ENCODE measurements at places on chromosomes 12 and 14.

DNA sequence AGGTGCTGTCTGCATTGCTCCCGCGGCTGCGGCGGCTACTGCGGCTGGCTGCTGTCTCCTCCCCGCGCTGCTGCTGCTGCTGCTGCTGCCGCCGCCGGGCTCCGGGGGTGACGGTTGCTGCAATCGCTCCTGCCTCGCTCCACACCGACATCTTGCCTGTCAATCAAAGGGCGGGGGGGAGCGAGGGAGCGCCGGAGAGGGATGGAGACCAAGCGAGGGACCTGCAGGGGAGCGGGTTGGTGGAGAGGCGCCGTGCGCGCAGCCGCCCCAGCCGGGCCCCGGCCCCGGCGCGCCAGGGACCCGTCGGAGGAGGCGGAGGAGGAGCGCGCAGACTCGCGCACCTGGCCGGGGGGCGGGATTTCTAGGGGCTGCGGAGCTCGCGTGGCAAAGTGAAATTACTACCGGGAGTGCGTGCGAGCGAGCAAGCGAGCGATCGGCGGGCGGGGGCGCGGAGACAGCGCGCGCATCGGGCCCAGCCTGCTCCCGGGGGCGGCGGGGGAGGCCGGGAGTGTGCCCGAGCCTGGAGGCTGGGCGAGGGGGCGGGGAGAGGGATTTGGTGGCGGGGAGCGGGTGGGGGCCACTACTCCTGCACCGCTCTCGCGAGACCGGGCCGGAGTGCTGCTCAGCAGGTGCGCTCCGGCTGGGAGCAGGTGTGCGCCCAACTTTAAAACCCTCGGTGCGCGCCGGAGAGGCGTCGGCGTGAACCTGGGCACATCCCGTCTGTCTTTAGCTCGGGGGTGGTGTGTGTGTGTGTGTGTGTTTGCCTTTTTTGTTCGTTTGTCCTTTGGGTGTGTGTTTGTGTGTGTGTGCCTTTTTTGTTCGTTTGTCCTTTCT, at the start of gene KSR2:
Gene KSR2, minus strand, starts transcription at position 165 of the 834 bp plus-strand sequence. CDS start 735 bp downstream, outside the sequence.
- no peak for DNase-seq

DNA sequence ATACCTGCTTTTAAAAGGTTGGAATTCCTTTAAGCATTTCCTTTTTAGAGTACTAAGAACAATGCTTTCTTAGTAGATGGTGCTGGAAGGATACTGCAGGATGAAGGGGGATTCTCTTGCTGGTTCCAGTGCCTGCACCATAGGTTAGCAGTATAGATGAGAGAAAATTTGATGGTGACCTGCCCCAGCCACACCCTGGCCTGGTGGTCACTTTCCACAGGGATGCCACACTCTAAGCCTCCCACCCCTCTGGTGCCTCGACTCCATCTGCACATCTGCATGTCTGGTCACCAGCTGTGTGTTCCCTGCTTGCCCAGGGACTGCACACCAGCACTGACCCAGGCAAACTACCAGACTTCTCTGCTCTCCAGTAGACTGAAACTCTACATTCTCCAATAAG, 19.1 kb downstream of the SLC2A3 start:
- no peak for DNase-seq

DNA sequence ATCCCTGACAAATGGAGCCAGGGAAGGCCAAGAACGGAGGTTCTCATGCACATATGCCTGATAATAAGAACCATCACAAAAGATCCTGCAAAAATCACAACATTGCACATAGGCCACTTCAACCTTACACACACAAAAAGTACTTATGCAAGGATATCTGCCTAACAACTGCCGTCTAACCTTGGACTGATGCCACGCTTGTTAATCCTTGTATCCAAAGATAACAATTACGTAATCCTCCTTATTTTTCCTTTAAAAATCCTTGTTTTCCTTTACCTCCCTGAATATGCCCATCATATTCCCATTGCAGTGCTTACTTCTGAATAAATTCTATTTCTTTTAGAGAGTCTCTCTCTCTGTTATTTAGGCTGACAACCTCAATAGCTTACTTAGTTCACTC, 59.5 kb downstream of the TMEM116 start:
- DNase-seq: no peak

DNA sequence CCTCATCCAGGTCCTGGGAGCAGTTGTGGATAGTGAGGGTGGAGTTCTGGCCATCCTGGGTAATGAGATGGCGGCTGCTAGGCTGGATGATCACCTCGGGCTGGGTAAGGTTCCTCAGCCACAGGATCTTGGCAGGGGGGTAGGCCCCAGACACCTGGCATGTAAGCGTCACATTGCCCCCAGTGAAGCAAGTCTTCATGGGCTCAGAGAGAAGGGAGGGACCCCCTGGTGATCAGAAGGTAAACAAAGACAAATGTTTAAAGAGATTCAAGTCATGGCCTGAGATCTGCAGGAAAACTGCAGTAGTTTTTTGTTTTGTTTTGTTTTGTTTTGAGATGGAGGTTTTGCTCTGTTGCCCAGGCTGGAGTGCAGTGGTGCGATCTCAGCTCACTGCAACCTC, 12.8 kb upstream of the WSB2 start:
- DNase-seq: no peak

- no peak for DNase-seq
Measured at GRCh38 chr12:132812631-132813305, 15.9 kb downstream of the GOLGA3 start.

DNA sequence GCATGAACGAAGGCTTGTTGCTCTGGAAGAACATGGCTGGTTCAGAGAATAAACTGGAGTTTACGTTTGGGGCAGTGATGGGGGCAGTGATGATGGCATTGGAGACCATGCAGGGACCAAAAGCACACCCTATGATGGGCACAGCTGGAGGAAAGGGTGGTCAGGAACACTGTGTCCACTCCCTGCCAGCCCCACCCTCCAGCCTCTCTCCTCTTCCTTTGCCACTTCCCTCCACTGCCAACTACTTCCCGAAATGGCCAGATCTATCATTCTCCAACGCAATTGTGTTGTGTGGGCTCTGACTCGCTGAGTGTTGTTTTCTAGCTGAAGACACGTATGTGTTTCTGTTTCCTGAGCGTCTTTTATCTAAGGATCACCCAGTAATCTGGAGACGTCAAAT, 39.3 kb upstream of the GSG1 start:
- DNase-seq: no peak

DNA sequence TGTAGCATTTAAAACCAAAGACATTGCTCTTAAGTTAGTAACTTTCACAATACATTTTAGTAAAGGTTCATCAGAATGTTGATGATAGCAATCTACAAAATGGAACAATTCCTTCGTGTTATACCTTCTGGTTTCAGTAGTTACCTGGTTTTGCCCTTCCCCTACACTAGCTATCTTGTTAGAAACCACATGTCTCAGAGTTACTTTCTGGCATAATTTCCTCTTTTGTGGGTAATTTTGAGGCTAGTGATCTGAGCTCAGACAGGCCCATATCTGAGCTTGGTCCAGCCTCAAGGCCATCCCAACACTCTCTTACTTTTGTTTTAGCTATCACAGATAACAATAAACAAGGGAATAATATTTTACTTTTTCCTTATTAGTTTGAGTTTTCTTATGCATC, 196.9 kb downstream of the KITLG start:
- DNase-seq: no peak

- DNase-seq: no peak
Measured at GRCh38 chr14:97446087-97446486, 648.9 kb downstream of the VRK1 start.

Measured in natural killer cell treated with Interleukin-12 subunit alpha and Interleukin-12 subunit beta and Interleukin-15 and Interleukin-18, amount 100 ng/mL, for 72 hours (primary cell).